ENCODE measurements at places on chromosomes 7 and 10.

DNA sequence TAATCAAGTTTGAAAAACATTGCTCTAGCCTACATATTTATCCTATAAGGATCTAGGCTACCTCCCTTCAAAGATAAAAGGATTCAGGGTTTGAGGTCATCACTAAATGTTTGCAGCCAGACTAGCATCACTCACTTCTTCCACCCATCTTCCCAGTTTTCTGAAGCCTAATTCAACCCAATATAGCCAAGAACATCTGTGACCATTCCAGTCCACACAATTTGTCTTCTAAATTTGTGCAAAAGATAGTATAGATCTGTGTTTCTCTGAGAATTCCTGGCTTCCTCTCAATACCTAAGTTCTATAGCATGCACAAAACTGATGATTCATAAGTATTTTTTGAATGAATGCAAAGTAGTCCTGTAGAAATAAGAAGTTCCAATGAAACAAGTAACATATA, 103.0 kb upstream of the CDK1 start:
- DNase-seq: no peak

GRCh38 chr10:121813857-121814256, 114.0 kb downstream of the ATE1 start:
- DNase-seq: no peak

DNA sequence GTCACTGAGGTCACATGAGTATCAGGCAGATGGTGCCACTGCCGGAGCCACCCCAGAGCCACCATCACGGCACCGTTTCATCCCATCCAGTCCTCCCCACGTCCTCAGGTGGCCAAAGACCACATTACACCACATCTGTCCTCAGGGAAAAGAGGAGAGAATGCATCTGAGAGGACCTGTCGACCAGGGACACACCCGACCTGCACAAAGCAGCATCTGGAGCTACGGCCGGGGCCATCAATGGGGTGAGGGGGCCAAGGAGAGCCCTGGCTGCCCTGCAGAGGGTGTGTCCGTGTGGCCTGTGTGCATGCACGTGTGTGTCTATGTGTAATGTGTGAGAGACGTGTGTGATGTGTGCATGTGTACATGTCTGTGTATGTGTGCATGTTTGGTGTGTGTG, 480.6 kb downstream of the DNAJB6 start:
- DNase-seq: no peak

DNA sequence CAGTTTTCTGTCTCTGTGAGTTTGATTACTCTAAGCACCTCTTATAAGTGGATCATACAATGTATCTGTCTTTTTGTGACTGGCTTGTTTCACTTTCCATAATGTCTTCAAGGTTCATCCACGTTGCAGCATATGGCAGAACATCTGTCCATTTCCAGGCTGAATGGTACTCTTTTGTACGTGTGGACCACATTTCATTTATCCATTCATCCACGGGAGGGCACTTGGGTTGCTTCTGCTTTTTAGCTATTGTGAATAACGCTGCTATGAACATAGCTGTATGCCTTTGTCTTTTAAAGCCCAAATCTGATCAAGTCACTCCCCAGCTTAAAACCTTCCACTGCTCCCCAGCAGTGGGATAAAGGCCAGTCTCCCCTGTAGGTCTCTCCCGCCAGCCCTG, 31.5 kb downstream of the EGFR start:
- no peak for DNase-seq

DNA sequence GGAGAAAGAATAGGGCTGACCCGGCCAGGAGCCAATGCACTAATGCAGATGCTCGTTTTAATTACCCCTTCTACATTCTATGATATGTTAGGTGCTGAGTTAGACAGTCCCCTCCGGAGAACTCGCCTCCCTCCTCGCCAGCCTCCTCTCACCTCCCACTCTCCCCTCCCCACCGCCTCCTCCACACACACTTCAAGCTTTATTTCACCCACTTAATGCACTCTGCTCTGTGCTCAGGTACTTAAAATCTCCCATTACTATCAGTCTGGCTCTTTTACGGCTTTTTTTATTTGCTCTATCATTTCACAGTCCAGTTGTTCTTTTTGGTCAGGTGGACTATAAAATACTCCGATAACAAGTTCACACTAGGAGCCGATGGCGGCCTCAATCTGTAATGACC, 231.6 kb downstream of the TEX36 start:
- no peak for DNase-seq

DNA sequence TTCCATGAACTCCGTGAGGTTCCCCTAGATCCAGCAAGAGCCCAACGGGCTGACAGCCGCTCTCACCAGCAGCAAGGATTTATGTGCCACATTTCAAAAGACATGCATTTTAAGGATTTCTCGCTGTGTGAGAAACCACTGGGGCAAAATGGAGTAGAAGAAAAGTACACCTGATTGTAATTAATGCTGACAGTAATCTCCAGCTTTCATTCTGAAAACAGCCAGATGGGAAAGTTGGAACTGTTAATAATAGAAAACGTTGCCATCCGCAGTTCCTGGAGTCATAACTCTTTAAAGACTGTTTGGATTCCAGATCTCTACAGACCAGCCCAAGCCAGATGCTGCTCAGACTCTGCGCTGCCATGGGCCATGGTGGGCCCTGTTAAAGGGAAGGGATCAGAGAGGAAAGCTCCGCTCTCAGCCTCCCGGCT, 216.9 kb upstream of the GLI3 start:
- DNase-seq: no peak

DNA sequence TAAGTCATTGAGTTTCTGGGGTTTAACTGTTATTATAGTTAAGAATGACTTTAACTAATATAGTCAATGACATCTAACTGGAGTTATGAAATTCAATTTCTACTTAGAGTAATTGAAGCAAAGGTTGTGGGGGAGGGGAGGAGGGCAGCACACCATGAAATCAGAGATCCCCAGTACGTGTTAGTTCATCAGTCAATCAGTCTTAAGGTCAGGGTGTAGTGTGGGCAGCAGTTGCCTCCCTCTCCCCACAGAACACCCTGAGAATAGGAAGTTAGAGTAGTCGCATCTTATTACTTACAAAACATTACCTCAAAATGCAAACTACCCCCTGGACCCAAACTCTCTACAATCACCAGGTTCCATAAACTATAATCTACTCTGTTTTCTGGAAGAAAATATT, 7.0 kb upstream of the HPS1 start:
- DNase-seq: no peak

DNA sequence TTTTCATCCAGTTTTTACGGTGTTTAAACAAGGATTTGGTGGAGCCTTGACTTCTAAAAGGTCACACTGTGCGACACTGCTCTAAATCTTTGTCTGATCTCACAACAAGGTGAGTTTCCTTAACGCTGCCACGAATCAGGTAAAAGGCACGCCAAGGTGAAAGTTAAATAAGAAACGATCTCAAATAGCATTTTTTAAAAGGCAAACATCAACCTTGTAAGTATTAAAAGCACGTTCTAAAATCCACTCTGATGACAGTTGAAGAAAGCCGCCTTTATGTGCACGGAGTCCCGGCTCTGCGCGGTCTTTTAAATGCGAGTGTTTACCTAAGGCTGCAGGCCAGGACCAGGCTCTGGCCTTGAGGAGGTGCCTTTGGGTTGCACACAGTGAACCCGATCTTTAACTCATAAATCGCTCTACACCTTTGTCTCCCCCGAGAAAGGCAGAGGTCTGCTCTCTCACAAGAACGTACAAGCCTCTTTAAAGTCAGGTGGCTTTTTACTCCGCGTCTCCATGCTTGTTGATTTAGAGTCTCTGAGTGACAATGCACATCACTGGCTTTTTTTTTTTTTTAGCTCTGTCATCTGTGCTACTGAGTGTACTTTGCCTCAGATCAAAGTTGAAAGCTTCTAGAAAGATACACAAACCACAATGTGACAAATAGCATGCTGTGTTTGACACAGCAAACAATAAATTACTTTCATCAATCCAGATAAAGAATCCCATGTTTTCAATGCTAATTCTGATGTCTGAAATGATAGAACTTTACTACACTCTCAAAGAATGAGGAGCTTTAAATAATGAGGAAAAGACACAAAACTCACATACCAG, 25.9 kb upstream of the RNF32 start:
- DNase-seq: no peak

- DNase-seq: no peak
Observed at GRCh38 chr10:28971764-28972163, 294.4 kb downstream of the BAMBI start.

- no peak for DNase-seq
Observed at GRCh38 chr10:14712991-14713424, 61.7 kb downstream of the FAM107B start.

GRCh38 chr10:14146501-14146900, 184.2 kb downstream of the FRMD4A start:
- no peak for DNase-seq

DNA sequence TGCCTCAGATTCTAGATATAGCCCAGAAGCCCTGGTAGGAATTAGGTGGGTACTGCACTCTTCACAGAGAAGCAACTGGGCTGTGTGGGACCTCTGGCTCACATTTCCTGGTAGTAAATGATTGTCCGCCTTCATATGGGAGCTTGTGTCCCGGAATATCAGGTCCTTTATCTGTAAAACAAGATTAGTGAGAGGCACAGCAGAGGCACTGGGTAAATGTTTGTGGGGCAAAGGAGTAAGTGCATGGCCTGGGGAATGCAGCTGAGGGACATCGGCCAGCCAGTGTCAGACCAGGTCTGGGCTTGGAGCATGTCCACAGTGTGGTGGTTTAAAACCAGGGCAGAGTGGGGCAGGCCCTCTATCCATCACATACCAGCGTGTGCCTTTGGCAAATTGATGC, 323.3 kb upstream of the ZMIZ1 start:
- DNase-seq: no peak

DNA sequence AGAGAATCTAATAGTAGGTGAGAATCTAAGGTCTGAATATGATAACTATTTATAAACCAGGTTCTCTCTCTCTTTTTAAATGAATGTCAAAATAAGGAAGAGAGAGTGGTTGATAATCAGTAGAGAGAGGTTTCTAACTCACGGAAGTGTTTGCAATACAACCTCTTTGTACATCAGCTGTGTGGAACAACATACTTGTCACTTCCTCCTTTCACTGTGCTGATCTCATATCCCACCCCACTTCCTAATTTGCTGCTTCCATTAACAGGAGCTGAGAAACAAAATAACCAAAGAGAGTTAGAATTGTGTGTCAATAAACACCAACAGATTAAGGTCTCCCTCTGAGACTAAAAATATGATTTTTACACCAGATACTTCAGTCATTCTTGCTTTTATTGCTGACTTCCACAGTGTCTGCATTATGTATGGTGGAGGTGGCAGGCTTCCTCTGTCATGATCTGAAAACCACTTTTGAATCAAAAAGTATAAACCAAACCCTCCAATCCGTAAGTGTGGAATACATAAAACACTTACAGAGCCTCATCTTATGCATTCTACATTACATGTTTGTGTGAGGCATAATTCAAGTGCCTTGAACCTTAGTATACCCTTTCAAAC, 25.0 kb downstream of the CACUL1 start:
- DNase-seq: no peak

GRCh38 chr10:70902661-70903261, 14.4 kb upstream of the PCBD1 start:
- DNase-seq: no peak

GRCh38 chr7:98643236-98643985, 26.3 kb downstream of the NPTX2 start:
- DNase-seq: no peak

- no peak for DNase-seq
Observed at GRCh38 chr10:13593535-13593934, 6.8 kb downstream of the PRPF18 start.

GRCh38 chr7:117184367-117184766, 138.5 kb downstream of the WNT2 start:
- DNase-seq: no peak

DNA sequence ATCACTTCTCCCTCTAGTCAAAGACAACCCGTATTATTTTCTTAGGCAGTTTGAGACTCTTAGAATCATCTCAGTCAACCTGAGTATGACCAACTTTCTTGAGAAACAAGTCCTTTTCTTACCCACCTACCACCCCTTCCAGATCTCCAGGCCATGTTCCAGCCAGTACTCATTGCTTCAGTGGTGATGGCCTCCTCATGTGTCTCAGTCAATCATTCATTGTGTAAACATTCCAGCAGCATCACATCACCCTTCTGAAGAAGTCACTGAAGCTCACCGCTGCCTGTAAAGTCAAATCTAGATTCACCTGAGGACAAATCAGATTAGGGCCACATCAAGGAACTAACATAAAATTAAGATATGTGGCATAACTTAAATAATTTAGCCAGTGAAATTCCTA, 467.2 kb upstream of the NRP1 start:
- DNase-seq: no peak

GRCh38 chr7:14332155-14332554, 342.7 kb upstream of the ETV1 start:
- no peak for DNase-seq

DNA sequence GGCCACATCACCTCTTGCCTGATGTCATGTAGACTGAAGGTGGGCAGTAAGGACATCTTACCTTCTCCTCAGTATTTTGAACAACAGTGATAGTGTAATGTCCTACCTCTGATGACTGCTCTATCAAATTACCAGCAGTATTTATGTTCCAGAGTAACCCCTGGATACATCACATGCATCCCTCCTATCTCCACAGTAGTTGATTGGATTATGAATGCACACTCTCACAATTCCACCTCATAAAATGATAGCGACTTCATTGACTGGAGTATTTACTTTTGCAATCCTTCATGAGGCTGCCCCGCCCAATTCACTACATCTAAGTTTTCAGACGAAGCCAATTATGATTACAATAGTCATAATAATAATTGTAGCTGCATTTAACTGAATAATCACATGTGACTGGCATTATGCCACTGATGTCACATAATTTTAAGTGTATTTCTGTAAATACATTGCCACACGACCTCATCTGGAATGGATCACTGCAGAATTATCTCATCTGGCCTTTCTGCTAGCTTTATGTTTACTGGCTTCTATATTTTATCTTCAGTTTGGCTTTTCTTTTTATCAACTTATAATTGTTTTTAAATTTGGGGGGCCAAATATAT, 268.9 kb downstream of the SLC25A13 start:
- no peak for DNase-seq

GRCh38 chr7:26157520-26158105, 5.6 kb downstream of the NFE2L3 start:
- DNase-seq: no peak

DNA sequence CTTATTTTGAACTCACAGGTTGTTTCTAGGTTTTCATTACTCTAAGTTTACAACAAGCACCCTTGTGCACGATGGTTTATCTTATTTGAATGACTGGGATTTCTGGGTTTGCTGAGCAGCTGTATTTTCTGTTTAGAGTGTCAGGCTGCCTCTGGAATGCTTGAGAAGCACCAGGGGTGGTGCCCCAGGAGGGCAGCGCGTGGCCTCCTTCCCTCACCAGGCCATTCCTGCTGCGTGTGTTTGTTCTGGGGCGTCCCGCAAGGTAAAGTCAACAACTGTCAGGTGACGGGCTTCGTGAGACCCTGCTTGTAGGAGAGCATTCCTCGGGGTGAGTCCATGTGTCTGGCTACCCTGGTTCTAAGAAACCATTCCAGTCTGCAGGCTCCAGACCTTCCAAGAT, 54.9 kb downstream of the FAM171A1 start:
- DNase-seq: no peak
